ENCODE measurements at places on chromosomes 2 and 18.

GRCh38 chr2:222927600-222927999 lies 66.8 kb downstream of the ACSL3 start:
- DNase-seq, result no peak

- DNase-seq, result no peak
Observed at GRCh38 chr18:74625157-74625556, 27.5 kb downstream of the ZNF407 start.

- DNase-seq, result no peak
Observed at GRCh38 chr2:180607514-180608049, 372.8 kb upstream of the UBE2E3 start.

DNA sequence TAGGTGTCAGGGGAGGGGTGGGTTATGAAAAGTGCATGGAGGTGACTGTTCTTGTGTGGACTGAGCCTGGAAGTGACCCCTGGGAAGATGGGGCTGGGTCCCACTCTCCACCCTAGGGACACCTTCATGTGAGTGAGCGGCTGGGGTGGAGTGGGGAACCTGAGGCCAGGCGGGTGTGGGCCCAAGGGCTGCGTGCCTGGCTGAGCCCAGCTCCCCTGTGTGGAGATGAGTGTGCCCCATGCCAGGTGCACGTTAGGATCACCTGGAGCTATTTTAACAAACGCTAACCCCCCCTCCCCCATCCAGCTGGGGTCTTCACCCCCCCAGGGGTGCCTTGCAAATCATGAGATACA lies 26.5 kb downstream of the ZAP70 start:
- no peak for DNase-seq

- no peak for DNase-seq
Observed at GRCh38 chr2:232569541-232569940, 19.1 kb downstream of the EIF4E2 start.

GRCh38 chr2:222074674-222075073 lies 224.1 kb downstream of the PAX3 start:
- DNase-seq, result no peak

DNA sequence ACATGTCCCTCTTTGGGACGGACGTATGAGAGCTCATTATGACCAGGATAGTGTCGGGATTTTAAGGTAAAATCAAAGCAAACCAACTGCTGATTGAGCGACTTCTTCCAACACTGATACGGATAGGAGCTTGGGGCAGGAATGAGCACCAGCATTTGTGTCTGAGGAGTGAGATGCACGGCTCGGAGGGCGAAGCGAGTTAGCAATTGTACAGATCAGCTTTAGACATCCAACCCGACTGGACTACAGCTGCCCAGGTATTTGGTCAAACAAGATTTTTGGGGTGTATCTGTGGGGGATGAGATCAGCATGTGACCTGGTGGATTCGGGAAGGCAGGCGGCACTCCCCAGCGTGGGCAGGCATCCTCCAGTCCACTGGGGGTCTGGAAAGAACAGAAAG lies 76.1 kb downstream of the NDUFA10 start:
- no peak for DNase-seq

GRCh38 chr2:101387151-101387834 lies at the start of gene CREG2:
TSS of gene CREG2 (minus strand) at chr2:101387503. CDS start at chr2:101387457, 46 bp downstream.
- no peak for DNase-seq

DNA sequence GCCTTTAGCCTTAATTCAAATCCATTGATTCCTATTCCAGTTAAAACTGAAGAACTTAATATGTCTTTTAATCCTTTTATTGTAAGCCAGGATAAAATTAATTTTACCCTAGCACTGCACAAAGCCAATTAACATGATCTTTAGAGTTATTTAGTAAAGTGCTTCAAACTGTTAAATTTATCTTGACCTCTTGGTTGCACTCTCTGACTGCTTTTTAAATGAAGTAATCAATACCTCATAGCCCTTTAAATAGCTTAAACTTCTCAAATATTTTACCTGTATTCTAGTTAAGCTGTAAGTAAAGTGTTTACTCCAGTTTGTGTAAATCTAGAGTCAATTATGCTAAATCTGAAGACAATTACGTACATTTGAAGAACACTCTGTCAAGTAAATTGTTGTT lies 221.0 kb downstream of the WDR7 start:
- DNase-seq, result no peak

- no peak for DNase-seq
Observed at GRCh38 chr18:6610466-6610865, 119.0 kb upstream of the ARHGAP28 start.

DNA sequence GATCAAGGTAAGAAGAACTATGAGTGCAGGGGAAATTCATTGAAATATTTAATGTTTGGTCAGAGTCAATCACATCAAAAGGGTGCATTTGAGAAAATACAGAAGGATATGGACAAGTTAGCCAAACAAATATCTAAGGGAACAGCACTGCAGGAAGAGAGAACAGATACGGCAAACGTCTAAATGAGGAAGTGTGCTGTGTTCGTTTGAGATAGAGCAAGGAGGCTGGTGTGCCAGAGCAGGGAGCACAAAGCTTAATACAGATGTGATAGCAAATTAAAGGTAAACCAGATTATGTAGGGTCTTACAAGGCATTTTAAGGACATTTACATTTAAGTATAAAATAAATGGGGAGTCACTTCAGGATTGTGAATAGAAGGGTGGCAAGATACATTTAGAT lies 241.3 kb upstream of the ZNF804A start:
- no peak for DNase-seq

DNA sequence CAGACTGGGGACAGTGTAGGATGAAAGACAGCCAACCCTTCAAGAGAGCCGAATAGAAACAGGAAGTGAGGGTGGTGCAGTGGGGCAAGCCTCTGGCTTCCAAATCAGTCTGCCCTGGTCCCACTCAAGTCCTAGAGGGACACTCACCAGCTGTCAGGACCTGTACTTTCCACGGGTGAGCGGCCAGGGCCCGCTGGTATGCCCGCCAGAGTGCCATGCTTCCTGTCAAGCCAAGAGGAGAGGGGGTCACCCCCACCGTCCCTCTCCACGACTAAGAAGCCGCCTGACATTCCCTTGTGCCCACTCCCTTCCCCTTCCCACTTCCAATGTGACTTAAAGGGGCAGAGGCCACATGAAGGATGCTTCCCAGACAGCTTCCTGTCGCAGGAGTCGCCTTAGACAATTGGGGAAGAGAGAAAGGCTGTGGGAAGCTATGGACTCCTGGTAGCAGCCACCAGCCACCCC lies 564 bp downstream of the MPV17 start:
- no peak for DNase-seq

- no peak for DNase-seq
Observed at GRCh38 chr2:237147317-237147716, 61.6 kb downstream of the COPS8 start.

GRCh38 chr2:36613801-36614200 lies 15.8 kb upstream of the FEZ2 start:
- no peak for DNase-seq

DNA sequence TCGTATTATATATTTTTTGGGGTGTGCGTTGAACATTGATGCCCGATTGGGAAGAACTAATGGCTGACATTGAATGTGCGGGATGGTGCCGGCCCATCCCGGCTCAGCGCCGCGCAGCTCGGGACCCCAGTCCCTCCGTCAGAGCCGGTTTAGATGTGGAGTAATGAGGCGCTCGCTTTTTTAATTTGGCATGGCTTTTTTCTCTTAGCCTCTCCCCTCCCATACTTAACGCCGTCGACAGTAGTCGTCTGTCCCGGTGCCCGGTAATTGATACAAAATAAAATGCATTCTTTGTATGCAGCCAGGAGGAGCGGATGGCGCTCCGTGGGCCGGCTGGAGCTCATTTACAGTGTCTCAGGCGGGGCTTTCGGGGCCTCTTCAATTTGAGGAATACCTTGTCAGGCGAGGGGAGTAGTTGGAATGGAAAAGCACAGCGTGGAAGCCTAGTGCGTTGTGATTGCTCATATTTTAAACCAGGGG lies 209.2 kb downstream of the GBX2 start:
- DNase-seq, result no peak

DNA sequence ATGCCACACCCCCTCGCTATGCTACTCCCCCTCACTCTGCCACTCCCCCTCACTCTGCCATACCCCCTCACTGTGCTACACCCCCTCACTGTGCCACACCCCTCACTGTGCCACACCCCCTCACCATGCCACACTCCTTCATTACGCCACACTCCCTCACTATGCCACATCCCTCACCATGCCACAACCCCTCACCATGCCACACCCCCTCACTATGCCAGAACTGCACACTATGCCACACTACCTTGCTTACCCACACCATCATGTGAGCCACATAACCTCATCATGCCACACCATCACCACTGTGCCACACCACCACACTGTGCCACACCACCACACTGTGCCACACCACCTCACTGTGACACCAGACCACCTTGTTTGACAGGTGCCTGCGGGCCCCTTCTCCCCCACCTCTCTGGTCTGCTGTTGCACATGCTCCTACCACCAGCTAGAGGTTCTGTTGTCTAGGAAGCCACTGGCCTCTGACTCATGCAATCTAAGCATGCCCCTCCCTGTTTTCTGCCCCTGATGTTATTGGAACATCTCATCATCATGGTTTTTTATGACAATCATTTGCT lies 22.0 kb downstream of the MARCHF4 start:
- peak; percentile 15 for DNase-seq

- DNase-seq, result no peak
Observed at GRCh38 chr2:164913640-164914350, 41.5 kb downstream of the SLC38A11 start.

DNA sequence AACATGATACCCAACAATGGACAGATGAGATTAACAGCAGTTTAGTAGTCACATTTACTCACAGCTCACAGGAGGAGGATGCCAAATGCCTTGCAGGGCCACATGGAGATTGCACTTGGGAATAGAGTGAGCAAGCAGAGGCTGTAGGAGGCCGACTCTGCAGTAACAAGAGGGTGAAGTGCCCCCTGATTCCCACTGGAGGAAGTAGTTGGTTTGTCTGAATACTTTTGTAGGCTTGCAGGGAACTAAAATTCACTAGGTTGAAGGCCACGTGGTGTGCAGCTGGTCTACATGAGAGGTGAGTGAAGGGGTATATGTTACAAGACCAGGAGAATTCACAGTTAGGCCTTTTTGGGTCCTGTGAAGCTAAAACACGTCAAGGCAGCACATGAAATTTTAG lies 419.3 kb upstream of the TNP1 start:
- no peak for DNase-seq

DNA sequence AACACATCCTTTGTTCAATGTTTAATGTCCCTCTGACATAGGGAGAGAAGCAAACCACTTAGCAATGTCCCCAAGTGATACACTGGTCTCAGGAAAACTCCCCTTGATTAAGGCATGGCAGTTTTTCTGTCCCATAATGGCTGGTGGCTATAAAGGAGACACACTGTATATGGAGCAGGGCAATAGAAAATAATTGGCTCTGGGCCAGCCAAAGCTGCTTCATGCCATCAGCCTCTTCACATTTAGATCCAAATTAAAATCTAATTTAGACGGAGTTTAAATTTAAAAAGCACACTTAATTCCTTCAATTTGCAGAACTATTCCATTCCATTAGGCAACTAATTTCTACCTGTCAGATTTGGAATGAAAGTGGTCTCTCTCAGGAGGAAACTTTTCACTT lies 638.1 kb downstream of the DSC3 start:
- DNase-seq, result no peak

GRCh38 chr18:7301094-7301493 lies 70.2 kb downstream of the LRRC30 start:
- no peak for DNase-seq

- no peak for DNase-seq
Observed at GRCh38 chr2:138090330-138090729, 126.1 kb downstream of the HNMT start.

- no peak for DNase-seq
Observed at GRCh38 chr18:77135339-77136075, 2.9 kb upstream of the MBP start.

DNA sequence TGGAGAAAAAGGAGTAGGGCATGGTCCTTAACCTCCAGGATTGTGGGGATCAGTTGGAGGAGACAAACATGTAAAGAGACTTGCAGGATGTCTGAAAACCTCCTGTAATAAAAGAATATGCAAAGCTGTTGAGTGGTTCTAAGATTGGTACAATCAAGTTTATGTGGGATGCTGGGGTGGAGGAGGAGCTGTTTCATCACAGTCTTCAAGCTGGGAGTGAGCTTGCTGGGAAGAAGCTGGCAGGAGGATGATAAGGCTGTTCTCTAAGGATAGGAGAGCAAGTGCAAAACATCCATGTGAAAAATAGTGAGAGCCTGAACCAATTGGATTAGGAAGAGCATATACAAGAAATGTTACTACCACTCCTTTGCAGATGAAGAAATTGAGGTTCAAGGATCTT lies 161.9 kb upstream of the CRIM1 start:
- DNase-seq, result no peak

GRCh38 chr2:99858951-99859596 lies 283.3 kb downstream of the AFF3 start:
- no peak for DNase-seq

DNA sequence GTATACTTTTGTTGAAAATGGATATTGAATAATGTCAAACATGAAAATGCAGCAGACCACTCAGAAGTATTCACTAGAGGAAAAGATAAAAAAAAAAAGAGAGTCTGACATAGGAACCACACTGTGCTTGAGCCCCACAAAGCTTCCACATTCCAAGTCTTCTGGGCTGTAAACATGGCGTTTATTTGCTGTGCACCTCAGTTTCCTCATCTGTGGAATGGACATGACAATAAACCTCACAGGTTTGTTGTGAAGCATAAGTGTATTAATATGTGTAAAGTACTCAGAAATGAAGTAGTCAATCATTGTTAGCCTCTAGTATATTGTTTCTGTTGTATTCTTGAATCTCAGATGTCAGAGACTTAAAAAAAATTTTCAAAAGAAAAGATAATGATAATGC lies 525.8 kb upstream of the NRP2 start:
- no peak for DNase-seq

DNA sequence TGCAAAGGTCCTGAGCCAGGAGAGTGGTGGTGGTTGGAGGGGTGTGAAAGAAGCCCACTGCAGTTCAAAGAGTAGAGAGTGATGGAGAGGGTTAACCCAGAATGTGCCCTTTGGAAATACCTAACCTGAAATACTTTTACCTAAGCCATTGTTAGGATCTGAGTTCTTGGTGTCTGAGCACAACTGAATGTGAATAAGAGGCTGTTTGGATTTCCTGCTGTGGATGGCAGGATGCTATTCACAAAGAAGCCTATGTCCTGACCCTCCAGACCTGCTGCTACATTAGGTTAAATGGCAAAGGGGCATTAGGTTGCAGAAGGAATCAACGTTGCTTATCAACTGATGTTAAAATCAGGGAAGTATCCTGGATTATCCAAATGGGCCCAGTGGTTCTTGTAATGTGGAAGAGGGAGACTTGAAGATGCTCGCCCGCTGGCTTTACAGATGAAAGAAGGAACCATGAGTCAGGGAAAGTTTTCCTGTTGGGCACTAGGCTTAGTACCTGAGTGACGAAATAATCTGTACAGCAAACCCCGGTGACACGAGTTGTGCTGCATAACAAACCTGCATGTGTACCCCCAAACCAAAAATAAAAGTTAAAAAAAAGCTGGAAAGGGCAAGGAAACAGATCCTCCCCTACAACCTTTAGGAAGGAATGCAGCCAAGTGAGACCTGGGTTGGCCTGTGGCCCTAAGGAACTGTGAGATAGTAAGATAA lies 27.2 kb downstream of the ITGA6 start:
- no peak for DNase-seq

- DNase-seq, result no peak
Observed at GRCh38 chr18:77071061-77071460, 61.5 kb downstream of the MBP start.

GRCh38 chr2:2901384-2902345 lies 476.0 kb downstream of the EIPR1 start:
- DNase-seq, result no peak

- no peak for DNase-seq
Observed at GRCh38 chr18:48922226-48922800, 28.5 kb downstream of the SMAD7 start.

GRCh38 chr2:43265421-43265820 lies 39.0 kb upstream of the ZFP36L2 start:
- DNase-seq, result no peak
